ENCODE measurements at places on chromosomes 7 and 10. TPM values are rescaled to one million over a fixed set of nuclear protein-coding genes. Genes with fewer than 3 reads are reported as not detected.

DNA sequence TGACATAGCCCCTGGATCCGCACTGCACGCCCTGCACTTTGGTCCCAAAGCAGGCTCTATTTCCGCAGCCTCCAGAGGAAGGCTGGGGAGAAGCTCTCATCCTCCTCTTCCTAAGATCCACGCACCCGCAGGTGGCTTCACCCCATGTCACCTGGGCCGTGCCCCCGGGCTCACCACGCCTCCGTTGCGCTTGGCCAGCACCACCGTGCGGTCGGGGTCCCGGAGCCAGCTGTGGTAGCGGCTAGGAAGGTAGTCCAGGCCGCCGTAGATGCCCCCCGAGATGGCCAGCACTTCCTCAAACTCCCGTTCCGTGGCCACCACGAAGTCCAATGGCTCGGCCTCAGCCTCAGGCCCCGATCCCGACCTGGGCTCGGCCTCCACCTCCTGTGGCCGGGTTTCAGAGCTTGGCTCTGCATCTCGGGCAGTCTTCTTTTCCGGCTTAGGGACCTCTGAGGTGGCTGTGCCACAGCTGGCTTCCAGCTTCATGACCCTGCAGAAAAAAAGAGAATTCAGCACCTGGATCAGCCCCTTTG, 5.7 kb downstream of the NAT16 start:
- no peak for DNase-seq

GRCh38 chr10:73043766-73044377, 52.8 kb downstream of the P4HA1 start:
- DNase-seq: no peak

- DNase-seq: no peak
Measured at GRCh38 chr10:131231323-131231964, 80.1 kb downstream of the TCERG1L start.

CFTR gene
- total RNA-seq: not detected

KAZALD1 gene
- 35.4 TPM for total RNA-seq

HOXA11 gene
- not detected for total RNA-seq

FAM221A gene
- 4.1 TPM for total RNA-seq

RARRES2 gene
- total RNA-seq: 10.6 TPM
